ENCODE measurements at places on chromosomes 7 and 10.

DNA sequence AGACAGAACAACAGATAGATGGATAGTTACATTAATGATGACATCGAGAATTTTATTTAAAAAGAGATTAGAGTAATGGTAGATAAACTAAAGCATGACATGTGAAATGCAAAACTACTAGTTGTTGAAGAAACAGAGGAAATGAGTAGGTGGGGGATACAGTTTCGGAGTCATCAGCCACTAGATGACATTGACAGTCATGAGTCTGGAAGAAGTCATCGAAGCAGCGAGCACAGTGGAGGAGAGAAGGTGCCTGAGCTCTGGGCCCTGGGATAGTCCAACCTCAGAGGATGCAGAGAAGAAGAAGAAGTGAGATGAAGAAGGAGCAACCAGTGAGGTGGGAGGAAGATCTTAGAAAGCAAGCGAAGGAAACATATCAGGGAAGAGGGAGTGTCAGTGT is 20.2 kb upstream of the SEC61A2 start:
- no peak for DNase-seq

- no peak for DNase-seq
These were observed 45.7 kb upstream of the IL6 start for GRCh38 chr7:22681312-22681711.

- no peak for DNase-seq
These were observed 36.3 kb downstream of the CALML3 start for GRCh38 chr10:5560817-5561703.

DNA sequence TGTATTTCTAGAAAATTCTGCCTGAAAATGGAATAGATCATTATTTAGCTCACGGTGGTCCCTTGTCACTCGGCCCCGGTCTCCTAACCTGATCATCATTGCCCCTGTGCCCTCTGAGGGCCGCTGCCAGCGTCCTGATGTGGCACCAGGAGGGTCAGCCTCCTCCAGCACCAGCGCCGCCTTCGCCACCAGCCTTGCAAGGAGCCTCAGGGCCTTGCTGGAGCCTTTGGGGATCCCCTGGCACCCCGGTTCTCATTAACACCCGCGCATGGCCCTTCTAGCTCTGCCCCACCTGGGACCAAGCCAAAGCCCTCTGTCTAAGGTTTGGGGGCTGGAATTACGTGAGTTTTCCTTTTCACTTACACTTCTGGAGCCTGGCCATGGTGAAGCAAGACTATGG is 282.5 kb upstream of the ADARB2 start:
- no peak for DNase-seq

DNA sequence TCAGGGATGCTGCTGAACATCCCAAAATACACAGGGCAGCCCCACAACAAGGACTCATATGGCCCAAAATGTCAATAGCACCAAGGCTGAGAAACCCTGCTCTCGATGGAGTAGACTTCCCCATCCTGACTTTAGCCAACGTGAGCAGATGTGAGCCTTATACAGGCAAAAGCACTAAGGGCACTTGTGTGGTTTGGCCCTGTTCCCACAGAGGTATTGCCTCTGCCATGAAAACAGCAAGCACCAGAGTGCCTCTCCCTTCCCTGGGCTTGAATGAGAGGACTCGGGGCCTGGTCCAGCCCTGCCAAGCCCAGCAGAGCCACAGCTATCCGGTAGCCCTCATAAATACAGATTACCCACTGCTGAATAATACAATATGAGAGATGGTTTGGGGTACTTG is 47.5 kb downstream of the ACSM6 start:
- DNase-seq = no peak

DNA sequence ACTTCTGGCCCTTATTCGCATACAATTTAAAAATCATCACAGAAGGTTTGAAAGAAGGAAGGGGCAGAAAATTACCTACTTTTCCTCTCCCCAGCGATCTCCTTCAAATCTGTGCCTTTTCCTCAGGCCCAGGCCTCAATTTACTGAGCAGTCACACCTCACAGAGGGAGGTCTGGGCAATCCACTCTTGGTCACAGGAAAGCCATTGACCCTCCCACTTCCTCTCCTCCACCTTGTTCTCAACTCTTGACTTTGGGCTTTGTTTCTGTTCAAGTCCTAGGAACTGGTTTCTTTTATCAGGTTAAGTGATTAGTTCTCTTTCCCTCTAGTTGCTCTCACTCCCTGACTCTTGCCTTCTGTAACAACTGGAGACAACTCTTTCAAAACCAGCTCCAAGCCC is 37.0 kb upstream of the ATRNL1 start:
- DNase-seq = no peak

DNA sequence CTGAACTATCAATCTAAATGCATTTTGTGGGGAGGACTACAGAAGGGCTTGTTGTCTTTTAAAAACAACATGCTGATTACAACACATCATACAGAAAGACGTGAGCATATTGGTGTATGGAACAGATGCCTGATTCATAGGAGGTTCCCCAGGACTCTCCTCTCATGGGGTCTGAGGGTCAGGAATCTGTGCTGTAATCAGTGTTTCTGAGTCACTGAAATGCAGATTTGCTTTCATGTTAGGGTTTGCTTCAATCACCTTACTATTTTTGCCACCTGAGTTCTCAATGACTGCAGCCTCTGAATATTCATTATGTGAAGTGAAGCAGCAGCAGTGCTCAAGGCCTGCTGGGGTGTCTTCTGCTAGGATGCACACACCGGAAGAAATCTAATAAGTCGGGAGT is 550 bp upstream of the ANK3 start:
- no peak for DNase-seq

DNA sequence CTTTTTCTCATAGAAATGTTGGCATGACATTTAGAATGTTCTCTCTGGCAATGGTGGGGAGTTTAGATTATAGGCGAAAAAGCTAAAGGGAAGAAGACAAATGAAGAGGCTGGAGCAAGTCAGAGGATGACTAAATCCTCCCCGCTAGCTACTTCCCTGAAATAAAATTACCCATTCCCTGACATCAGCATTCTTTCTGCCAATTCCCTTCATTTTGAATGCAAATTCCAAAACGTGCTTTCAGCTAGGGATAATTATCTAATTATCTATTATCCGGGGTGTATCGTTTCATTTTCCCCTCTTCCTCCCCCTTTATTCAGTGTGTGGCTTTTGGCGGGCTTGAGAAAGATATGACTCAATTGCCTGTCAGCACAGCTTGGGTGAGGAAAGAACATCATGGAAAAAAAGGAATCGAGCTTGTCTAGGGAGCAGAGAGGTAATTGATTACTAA is 672.3 kb downstream of the TNS3 start:
- DNase-seq = no peak

GRCh38 chr10:37671802-37672201 is 185.6 kb downstream of the ZNF248 start:
- DNase-seq = no peak

GRCh38 chr10:33920351-33920750 is 585.9 kb upstream of the NRP1 start:
- no peak for DNase-seq

DNA sequence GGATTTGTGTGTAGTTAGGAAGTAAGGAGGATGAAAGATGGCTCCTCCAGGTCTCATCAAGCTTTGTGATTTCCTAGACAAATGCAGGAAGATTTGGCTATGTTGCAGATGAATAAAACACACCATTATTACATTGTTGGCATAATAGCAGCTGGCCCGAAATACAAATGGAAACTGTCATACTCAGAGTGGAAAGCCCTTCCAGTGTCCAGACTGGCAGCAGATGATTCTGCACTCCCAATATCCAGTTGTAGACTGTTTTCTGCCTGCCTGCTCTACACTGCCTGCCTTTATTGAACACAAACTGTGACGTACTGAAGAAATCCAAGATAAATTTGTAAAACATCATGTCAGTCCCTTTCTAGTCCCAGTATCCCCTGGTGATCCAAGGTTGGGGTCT is 99.7 kb upstream of the FZD1 start:
- DNase-seq = no peak

GRCh38 chr10:113506476-113506875 is 46.4 kb upstream of the HABP2 start:
- DNase-seq = no peak

DNA sequence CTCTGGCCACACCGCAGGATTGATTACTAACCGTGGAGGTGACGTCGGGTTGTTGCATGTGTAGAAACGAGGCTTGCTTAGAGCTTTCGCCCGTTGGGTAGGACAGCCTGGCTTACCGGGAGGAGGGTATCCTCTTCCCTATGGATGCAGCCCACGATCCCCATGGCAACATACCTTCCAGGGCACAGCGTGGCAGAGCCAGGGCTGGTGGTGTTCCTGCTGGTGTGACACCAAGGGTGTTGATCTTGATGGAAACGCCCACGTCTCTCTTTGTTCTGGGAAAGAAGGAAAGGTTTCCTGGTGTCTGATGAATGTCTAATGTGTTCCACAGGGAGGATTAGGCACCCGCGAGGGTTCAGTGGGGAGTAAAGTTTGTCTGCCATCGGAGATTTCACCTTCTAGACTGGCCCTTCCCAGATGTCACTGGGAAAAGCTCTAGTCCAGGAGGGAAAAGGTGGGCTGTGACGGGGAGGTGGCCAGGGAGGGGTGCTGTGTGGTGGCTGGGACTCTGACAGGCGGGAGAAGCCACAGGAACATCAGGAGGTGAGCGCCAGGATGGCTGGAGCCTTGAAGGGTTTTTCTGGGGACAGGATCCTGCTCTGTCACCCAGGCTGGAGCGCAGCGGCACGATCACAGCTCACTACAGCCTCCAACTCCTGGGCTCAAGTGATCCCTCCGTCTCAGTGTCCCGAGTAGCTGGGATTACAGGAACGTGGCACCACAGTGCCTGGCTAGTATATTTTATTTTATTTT is 102.1 kb downstream of the CUX1 start:
- DNase-seq = no peak

DNA sequence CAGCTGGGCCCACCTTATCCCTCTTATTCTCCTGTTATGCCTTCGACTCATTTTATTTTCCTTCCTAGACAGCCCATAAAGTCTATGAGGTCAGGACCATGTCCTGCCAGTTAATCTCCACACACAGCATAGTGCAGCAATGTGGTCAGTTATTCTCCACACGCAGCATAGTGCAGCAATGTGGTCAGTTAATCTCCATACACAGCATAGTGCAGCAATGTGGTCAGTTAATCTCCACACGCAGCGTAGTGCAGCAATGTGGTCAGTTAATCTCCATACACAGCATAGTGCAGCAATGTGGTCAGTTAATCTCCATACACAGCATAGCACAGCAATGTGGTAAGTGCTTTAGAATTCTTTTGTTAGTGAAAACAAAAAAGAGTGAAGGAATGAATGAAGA is 77.8 kb downstream of the TEX36 start:
- no peak for DNase-seq
